ENCODE measurements at places on chromosomes 16 and 17. TPM values are rescaled to one million over a fixed set of nuclear protein-coding genes. Genes with fewer than 3 reads are reported as not detected.

GRCh38 chr17:81049372-81049911 is 14.5 kb downstream of the BAIAP2 start:
- no peak for DNase-seq

EXOC3L1 gene
- 0.68 TPM for total RNA-seq

PLEKHH3 gene
- total RNA-seq = 59.2 TPM

GRCh38 chr17:58332778-58333735 is 4.5 kb upstream of the TSPOAP1 start:
- no peak for DNase-seq

AKAP10 gene
- total RNA-seq = 48.5 TPM

- DNase-seq = no peak
Observed at GRCh38 chr16:1991135-1991551, 1.4 kb downstream of the SYNGR3 start.

DNA sequence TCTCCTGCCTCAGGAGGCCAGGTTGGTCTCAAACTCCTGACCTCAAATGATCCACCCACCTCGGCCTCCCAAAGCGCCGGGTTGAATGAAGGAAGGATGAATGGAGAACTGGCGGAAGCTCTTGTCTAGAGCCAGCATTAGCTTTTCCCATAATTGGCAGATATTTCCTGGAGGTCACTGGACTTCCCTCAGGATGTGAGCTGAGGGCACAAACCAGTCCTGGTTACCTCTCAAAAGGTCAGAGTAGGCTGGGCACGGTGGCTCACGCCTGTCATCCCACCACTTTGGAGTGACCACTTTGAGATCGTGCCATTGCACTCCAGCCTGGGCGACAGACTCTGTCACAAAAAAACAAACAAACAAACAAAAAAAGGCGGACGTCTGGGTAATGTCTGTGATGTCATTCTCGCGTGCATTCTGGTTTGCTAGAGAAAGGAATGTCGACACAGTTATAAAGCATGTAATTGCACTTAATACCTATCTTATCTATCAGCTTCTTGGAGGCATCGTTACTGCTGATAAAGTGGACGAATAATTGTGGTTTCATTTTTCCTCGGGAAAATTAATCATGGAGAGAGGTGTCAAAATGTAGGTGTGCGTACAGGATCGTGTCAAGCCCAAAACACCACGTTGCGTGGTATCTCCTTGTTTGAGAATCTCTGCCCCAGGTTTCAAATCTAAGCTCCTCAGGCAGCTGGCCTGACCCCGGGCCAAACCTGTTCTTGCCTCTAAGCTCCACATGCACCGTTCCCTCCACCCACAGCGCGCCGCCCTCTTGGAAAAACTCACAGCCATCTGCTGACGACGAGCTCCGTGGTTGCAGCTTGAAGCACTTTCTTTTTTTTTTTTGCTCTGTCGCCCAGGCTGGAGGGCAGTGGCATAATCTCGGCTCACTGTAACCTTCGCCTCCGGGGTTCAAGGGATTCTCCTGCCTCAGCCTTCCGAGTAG is 6.4 kb upstream of the CRK start:
- DNase-seq = no peak

GRCh38 chr16:75116081-75116910 is at the start of gene LDHD:
TSS of gene LDHD (minus strand) at chr16:75116780. CDS start at chr16:75116720, 60 bp downstream.
- peak; percentile 59 for DNase-seq

DNA sequence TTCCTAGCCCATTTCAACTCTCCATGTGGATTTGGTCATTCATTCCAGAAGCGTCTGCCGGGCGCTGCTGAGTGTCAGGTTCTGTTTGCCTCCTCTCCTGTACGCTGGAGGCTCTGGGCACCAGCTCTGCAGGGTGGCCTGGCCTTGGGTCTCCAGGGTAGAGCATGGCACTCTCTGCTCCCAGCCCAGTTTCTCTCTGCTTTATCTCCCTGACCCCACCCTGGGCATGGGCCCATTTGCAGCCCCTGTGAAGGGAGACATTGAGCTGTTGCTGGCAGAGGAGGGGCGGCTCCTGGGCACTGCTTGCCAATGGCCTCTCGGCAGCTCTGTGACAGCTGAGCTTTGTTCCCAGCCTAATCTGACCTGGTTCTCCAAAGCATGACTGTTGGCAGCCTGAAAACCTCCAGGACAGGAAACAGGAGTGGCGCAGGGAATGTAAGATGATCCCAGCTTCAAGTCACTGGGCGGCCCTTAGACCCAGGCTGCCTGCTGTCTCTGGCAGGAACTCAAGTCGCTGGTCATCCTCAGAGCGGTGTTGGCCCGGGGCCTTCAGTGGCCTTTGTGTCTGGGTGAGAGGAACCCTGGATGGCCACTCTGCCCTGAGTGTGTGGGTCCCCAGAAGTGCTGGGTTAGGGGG is 146.8 kb downstream of the SEC14L1 start:
- no peak for DNase-seq

EMP2 gene
- total RNA-seq = 110 TPM

WNT9B gene
- 2.2 TPM for total RNA-seq

DNA sequence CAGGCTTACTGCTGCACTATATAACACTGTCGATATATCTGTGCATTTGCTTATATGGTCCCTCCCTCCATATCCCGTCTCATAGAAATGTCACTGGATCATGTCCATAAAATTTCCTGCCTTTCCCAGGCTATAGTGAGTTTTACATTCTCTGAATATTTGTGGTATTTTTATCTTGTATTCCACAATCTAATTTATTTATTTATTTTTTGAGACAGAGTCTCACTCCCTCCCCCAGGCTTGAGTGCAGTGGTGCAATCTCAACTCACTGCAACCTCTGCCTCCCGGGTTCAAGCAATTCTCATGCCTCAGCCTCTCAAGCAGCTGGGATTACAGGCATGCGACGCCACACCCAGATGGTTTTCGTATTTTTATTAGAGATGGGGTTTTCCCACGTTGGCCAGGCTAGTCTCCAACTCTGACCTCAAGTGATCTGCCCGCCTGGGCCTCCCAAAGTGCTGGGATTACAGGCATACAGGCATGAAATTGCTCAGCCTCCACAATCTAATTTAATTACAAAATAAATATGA is 12.9 kb downstream of the TRIM37 start:
- no peak for DNase-seq

CACNG1 gene
- total RNA-seq = not detected

GRCh38 chr17:78899361-78900260 is 3.4 kb downstream of the CEP295NL start:
- no peak for DNase-seq

- no peak for DNase-seq
Observed at GRCh38 chr16:81668243-81669097, 110.6 kb upstream of the PLCG2 start.

DNA sequence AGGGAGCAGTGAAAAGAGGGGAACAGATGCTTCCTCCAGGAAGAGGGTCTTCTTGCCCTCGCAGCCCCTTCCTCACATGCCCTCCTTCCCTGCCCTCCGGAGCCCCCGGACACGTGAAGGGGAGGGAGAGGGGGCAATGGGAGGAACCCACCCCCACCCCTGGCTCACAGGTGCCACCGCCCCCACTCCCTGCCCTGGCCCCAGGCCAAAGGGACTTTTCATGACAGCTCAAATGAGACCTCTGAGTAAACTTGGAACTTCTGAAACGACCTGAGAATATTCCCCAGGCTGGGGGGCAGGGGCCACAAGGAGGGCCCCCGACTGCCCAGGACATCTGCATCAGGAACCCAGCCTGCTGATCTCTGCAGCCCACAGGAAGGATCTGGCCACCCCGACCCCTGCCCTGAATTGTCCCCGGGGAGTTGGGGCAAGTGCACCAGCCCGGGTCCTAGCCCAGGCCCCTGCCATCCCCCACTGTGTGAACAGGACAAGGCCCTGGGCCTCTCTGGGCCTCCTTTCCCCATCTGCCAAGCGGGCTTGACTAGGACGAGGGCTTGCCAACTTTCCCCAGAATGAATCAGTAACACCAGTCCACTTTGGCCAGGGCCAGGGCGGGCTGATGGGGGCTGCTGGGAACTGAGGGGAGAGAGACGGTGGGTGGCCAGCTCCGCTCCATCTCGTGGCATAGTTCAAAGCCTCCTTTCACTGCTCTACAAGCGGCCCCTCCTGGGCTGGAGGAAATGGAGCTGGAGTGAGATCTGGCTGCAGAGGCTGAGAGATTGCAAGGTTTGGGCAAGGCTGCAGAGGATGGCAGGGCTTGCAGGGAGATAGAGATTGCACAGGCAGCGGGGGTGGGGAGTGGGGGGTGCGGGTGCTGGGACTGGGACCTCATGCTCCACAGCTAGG is 3.8 kb downstream of the IL21R start:
- DNase-seq = no peak

GRCh38 chr16:88208112-88208511 is 174.6 kb upstream of the ZNF469 start:
- no peak for DNase-seq

KCNH6 gene
- total RNA-seq = not detected

CLDN9 gene
- total RNA-seq = not detected

GRCh38 chr17:44108440-44109311 is 14.8 kb downstream of the HDAC5 start:
- peak; percentile 94 for DNase-seq

GRCh38 chr16:2976201-2976600 is 4.0 kb downstream of the PKMYT1 start:
- no peak for DNase-seq

BEAN1 gene
- 0.28 TPM for total RNA-seq

- no peak for DNase-seq
Observed at GRCh38 chr16:74264811-74265210, 31.8 kb upstream of the PSMD7 start.

DLX4 gene
- not detected for total RNA-seq

- DNase-seq = no peak
Observed at GRCh38 chr17:81191116-81191515, 25.1 kb upstream of the AATK start.
